ENCODE measurements at places on chromosomes 2 and 18. TPM values are rescaled to one million over a fixed set of nuclear protein-coding genes. Genes with fewer than 3 reads are reported as not detected.

Gene STON1
- total RNA-seq, result 20.1 TPM

Gene METTL4
- total RNA-seq, result 6.1 TPM

Gene FHL2
- 260 TPM for total RNA-seq

Gene RAD51AP2
- under 0.01 TPM for total RNA-seq

Gene DNAH6
- under 0.01 TPM for total RNA-seq

Gene REEP1
- total RNA-seq, result not detected

Gene LOXHD1
- not detected for total RNA-seq

Gene C1D
- total RNA-seq, result 35.5 TPM

Gene OSBPL1A
- total RNA-seq, result 22.8 TPM

Gene GALNT5
- total RNA-seq, result 0.22 TPM

Gene ASB18
- total RNA-seq, result not detected

Gene GALR1
- not detected for total RNA-seq

Gene LRP1B
- total RNA-seq, result 0.29 TPM

Gene MC2R
- total RNA-seq, result not detected

Gene CGREF1
- total RNA-seq, result not detected

Gene ALPP
- total RNA-seq, result not detected

Gene NMUR1
- not detected for total RNA-seq

Gene GALNT13
- total RNA-seq, result under 0.01 TPM

Gene RPE
- total RNA-seq, result 105 TPM

Gene ALPI
- total RNA-seq, result not detected
